ENCODE measurements at places on chromosomes 4 and X. TPM values are rescaled to one million over a fixed set of nuclear protein-coding genes. Genes with fewer than 3 reads are reported as not detected.

- peak; percentile 55 for DNase-seq
Measured at GRCh38 chr4:24770667-24771066, 24.7 kb upstream of the SOD3 start.

Gene STPG2
- 0.18 TPM for total RNA-seq

- DNase-seq = no peak
Measured at GRCh38 chr4:46656071-46656470, 253.0 kb downstream of the COX7B2 start.

Gene TLL1
- 3.9 TPM for total RNA-seq

Gene SPANXN3
- not detected for total RNA-seq

GRCh38 chr4:3408793-3409330 is 32.9 kb upstream of the HGFAC start:
- DNase-seq = no peak

DNA sequence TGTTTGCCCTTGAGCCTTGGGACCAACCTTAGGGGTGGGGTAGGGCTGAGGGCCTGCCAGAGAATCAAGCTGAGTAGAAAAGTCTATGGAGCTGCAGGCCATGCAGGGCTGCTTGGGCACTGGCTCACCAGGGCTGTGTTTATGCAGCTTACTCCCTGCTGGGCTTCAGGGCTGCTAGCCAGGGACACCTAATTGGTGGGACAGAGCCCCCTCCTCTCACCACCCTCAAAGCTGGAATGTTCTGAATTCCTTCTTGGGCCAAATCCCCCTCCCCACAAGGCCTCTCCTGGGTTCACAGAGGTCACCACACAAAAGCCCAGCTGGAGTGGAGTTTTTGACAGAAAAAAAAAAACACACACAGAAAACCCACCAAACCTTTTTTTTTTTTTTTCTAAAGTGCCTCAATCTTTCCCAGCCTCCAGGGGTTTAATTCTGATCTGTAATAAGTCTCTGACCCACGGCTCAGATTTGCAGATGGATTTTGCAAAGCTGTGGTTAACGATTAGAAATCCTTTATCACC is at the start of gene CLDN2:
TSS of gene CLDN2 (plus strand) at position 471 of the 521 bp plus-strand sequence. CDS start 7,827 bp downstream, outside the sequence.
- no peak for DNase-seq

GRCh38 chr4:139243448-139244365 is 36.3 kb downstream of the MGARP start:
- DNase-seq = no peak

Gene KLB
- total RNA-seq = under 0.01 TPM

GRCh38 chr4:41532882-41533281 is 5.1 kb upstream of the LIMCH1 start:
- DNase-seq = no peak

DNA sequence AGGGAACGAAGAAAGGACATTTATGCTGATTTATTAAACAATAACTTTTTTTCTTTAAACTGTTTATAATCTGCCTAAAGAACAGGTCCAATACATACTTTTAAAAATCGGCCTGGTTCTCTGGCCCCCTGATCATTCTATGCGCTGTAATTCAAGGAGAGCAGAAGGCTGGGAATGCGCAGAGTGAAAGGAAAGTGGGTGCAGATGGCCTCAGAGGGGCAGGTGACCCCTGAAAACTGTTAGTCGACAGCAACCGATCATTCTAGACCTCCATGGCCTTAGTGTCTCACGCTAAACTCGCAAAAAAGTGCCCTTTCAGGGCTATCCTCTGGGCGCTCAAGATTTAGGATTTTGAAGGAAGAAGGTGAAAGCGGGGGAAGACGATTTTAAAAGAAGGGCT is 2.2 kb downstream of the PDE5A start:
- no peak for DNase-seq

DNA sequence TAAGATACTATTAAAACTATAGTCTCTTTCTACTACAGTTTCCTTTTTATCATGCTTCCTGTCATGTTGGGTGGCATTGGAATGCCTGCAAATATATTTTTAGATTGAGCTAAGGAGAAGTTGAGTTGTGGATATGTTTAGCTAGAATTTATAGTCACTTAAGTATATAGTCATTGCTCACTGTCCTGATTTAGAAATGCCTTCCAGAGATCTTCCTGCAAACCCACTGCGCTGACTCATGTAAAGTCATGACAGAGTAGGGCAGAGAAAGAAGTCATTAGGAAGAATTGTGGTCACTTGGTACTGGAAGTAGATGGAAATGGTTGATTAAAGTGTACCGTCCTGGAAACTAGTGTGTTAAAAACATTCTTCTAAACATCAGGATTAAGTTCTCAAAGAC is 490.3 kb upstream of the PABPC4L start:
- DNase-seq = no peak

Gene IL13RA2
- 0.09 TPM for total RNA-seq

Gene ETFDH
- 24.3 TPM for total RNA-seq

DNA sequence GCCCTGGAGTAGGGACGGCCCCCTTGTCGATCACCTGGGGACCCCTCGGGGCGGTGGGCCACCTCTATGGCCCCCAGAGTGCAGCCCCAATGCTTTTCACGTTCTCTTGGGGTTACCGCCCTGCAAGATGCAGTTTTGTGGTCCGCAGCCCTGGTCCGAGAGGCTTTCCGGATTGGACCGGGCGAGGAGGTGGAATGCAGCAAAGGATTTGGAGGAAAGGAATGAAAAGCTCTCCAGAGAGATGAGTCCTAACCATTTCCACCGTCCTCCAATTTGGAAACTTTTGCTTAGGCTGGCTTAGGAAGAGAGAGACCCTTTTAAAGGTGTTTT is 601 bp downstream of the SLC25A43 start:
- DNase-seq = peak; percentile 22

Gene LARP7
- 44.7 TPM for total RNA-seq

- DNase-seq = no peak
Measured at GRCh38 chr4:38794051-38794450, 10.5 kb downstream of the TLR1 start.

DNA sequence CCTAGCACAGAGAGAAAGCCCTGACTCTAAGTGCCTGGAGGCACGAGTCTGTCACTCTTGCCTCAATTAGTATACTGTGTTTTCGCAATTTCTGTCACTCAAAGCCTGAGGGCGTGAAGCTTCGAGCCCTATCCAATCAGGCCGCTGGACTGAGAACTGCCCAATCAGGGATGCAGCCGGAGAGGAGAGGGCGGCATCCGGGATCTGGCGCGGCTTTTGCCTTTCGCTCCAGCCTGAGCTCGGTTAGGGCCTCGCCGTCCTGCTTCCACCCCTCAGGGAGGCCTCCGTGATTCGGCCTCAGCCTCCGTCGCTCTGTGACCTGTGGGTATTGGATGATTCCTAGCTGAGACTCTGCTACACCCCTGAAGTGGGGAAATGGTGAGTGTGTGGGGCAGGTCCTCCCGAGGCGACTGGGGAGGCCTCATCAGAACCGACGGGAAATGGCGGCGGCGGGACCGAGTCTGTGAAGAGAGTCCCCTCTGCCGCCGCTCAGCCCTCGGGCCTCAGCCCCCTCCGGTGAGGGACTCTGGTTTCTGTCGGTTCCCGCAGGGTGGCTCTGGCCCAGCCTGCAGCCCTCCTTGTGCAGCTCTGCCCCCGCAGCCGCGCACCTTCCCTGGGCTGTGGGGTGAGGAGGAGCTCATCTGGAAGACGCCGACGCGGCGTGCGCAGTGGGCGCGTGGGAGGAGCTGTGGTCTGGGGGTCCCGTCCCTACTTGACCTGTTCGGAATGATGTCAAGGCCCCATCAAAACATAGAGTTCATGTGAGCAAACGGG is 48.5 kb downstream of the ZNF141 start:
- DNase-seq = no peak

DNA sequence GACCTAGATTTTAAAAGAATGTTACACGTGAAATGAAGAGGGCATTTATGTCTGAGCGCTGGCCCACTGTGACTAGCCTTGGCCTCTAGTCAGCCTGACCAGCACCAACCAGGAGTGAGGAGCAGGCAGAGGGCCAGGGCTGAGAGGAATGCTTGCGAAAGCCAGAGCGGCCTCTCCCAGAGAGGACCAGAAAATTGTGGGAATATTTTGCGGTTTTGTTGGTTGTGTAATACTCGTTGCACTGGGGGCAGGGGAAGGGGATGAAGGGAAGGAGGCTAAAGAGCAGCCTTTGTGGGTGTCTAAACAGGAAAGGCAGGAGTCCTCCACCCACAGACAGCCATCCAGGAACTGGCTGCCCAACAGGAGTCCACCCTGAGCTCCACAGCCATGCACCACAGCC is 3.8 kb downstream of the GABRE start:
- DNase-seq = peak; percentile 46

Gene ZBTB49
- 5.3 TPM for total RNA-seq

DNA sequence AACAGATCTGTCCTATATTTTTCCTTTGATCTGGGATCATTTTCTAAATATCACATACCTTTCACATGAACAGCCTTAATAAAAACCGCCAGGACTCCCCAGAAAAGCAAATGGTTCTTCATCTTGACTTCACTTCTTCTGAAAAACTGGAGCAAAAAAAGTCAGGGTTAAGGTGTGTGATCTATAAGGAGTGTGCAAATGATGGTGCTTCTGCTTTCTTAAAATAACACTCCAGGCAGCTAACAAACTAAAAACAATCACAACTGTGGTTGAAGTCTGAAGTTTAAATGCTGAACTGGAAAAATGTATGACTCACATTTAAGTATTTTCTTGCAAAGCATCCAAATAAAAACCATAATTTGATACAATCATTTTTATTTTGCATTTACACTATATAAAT is at the start of gene JCHAIN:
TSS of gene JCHAIN (minus strand) at position 140 of the 400 bp plus-strand sequence. CDS start at position 122, 18 bp downstream.
- peak; percentile 8 for DNase-seq

Gene SERTM2
- 0.49 TPM for total RNA-seq

DNA sequence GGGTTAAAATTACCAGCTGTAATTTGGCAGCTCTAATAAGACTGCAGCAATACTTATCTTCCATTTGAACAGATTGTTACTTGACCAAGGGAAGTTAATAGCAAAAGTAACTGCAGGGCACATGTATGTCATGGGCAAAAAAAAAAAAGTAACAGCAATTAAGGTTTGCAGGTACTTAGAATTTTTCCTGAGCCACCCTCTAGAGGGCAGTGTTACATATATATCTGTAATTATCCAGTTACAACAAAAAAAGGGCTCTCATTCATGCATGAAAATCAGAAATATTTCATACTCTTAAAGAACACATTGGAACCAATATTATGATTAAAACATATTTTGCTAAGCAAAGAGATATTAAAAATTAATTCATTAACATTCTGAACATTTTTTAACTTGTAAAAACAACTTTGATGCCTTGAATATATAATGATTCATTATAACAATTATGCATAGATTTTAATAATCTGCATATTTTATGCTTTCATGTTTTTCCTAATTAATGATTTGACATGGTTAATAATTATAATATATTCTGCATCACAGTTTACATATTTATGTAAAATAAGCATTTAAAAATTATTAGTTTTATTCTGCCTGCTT is 25.1 kb downstream of the XIAP start:
- DNase-seq = peak; percentile 57

Gene CNGA1
- total RNA-seq = 0.35 TPM

Gene ZCCHC12
- total RNA-seq = 0.27 TPM

DNA sequence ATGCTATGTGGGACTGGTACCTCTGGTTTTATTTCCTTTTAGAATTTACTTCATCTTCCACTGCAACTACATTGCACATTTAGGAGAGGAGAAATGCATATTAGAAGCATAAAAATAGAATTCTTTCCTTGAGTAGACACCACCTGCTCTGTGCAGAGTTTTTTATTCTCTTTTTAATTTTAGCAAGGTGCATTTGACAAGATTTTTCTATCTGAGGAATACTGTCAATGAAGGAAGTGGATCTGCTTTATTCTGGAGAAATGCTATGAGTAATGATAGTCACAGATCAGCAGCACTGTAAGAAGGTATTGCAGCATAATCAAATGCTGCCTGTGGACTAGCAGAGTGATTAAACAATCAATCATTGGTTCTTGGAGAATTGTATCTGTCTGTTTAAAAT is 1038.3 kb downstream of the RAPGEF2 start:
- DNase-seq = no peak

- DNase-seq = no peak
Measured at GRCh38 chr4:90614371-90614770, 487.2 kb downstream of the CCSER1 start.

GRCh38 chrX:15382813-15383212 is 1.4 kb downstream of the VEGFD start:
- no peak for DNase-seq

- DNase-seq = no peak
Measured at GRCh38 chrX:22296871-22297270, 24.2 kb downstream of the CBLL2 start.

DNA sequence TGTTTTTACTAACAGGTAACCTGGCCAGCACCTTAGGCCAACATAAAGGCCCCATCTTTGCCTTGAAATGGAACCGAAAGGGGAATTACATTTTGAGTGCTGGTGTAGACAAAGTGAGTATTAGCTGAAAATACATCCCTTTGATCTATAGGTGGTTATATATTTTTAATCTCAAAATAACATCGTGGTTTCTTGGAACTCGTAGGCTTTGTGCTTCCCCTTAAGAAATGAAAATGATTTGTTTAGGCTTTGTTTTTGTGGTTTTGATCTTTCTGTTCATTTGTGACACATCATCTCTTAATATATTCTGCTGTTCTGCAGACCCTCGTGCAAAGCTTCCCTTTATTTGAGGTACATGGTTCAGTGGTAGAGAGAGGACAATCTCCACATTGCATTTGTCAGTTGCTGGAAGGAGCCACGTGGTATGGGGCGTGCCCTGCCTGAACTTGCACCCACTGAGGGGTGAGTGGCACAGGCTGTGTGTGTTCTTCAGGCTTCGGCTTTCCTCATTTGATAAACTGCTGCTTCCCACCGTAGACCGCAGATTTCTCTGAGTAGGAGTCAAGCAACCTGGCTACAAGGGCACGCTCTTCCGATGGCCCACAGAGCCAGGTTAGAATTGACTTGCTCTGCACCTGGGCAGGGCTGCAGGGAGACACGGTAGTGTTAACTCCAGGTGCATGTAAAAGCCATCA is 72.2 kb downstream of the GPR143 start:
- DNase-seq = no peak

- no peak for DNase-seq
Measured at GRCh38 chr4:40831146-40831907, 81.6 kb downstream of the NSUN7 start.

Gene IQCM
- not detected for total RNA-seq

Gene CMC4
- total RNA-seq = 12.9 TPM

GRCh38 chr4:24894846-24895245 is 18.0 kb downstream of the CCDC149 start:
- no peak for DNase-seq

DNA sequence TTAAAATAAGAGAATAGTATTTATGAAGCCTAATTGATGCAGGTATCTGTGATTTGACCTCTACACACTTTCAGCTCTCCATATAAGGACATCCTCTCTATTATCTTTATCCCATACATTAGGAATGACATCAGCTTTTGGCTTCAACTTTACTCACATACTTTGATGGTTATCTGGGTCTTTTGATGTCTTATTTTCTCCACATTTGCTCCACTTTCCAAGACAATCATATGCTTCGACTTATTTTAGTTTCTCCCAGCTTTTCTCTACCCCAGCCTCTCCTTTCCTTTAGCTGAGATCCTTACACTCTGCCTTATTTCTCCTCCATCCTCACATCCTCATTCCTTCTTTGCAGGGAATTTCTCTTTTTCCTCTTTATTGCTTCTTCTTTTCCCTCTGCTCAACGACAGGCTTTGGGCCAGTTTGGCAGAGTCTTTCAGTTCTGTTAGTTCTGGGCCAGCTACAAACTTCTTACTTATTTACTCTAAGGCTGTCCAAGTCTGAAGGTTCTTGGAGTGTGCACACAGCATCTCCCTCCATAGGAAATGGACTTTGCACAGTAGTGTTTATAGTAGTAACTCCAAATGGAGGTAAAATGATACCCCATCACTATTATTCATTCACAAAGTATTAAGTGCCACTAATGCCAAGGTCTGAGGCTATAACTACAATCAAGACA is 50.5 kb downstream of the SLC4A4 start:
- DNase-seq = peak; percentile 90

Gene CPZ
- total RNA-seq = 18.4 TPM

Gene NIPAL1
- 2.2 TPM for total RNA-seq
